ENCODE measurements at places on chromosomes 3 and 15.

GRCh38 chr15:93716615-93717231 is 514.6 kb upstream of the MCTP2 start:
- peak; percentile 35 for DNase-seq

DNA sequence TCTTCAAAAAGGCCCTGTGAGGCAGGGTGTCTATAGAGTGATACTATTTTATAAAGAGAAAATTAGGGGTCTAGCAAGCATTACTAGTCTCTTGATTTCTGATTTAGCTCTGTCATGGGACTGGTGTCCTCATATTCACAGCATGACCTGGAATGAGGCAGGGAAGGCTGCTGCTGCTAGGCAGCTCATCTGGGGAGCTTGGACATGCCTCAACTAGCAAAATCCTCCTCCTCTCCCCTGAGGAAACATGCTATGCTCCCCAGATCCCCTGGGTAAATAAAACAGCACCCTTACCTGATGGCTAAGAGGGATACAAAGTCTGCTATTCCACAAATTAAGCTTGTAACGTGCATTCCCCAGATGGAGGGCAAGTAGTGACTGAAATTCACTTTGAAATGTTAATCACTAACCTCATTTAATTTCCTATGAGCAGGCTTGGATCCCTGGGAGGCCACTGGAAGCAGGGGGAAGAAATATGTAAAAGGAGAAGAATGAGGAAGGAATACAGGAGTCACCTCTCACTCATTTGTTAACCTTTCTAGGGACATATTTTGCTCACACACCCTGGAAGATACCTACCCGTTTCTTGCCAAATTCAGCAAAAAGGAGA is 709.4 kb downstream of the SQOR start:
- DNase-seq: no peak

DNA sequence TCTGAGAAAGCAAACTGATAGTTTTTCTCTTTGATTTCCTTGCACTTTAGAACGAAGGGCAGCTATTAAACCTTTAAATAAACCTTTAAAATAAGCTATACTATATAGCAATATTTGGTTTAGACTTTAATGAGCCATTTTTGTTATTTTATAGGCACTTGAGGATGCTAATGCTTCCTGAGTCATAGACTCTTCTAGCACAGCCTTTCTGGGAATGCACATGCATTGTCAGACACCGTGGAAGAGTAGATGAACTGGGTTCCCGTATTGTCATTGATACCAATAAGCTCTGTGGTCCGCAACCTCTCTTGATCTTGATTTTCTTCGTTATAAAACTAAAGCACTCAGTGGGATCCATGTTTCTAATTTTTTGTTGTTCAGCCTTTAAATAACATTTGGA is 27.6 kb downstream of the CERS3 start:
- no peak for DNase-seq

DNA sequence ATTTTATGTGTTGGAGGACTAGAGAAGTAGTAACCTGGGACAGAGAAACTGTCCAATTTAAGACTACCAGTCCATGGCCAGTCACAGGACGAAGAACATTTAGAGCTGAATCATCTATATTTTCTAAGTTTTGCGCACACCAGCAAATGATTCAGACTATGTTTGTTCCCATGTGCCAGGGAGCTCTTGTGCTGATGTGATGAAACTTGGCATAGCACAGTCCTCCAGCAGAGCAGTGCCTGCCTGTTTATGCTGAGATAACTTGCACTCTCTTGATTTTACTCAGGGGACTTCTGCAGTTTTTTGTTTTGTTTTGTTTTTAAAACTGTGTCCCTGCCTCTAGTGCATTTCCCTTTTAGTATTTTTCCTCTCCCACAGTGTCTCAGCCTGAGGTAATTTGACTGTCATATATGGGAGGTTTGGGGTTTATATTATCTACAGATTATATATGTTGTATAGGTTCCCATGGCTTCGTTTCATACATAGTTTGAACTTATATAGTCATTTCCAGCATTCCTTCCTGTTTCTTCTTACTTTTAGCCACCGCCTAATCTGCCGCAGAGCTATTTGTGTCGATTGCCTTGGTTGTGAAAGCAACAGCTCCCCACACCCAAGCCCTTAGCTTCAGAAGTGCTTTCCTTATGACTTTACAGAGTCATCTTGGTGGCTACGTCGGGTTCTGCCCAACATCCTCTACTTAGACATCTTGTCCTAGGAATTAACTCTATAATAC is 45.5 kb downstream of the PPM1L start:
- DNase-seq: peak; percentile 32

DNA sequence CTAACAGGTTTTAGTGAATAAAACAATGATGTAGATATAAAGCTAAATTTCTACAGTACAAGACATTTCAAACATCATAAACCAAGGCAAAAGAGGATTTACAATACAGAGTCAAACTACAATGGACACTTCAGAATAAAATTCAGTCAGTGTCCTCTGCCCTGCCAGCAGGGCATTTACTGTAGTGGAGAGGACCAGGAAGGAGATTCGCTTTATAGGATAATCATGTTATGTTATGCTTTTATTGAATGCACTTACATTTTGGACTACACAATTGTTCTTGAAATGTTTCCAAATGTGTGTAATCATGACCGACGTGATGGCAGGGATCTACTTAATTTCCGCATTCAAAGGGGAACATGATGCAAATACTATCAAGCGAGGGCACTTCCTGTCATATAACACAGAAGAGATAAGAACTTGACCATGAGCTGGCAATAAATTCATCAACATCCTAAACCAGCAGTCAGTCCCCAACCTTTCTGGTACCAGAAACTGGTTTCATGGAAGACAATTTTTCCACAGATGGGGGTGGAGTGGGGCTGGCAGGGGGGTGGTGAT is 925.6 kb downstream of the FHIT start:
- no peak for DNase-seq

GRCh38 chr3:71026634-71027578 is 556.6 kb downstream of the FOXP1 start:
- no peak for DNase-seq

GRCh38 chr3:5690904-5691532 is 503.5 kb downstream of the EDEM1 start:
- no peak for DNase-seq

DNA sequence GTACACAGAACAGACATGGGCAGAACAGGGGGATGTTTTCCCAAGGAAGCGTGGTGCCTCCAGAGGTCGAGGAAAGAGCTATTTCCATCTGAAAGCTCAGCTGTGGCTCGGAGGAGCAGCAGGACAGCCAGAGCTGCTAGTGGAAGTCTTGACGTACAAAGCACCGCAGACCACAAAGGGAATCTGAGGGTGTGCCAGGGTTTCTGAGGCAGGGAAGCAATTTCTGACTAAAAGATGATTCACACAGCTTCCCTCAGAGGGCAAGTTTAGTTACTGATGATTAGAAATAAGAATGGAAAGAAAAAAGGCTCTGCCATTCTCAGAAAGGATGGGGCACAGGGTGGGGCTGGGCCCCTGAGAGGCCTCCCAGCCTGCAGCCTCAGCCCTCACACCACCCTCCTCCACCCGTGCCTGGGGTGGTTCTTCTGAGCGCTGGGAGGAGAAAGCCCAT is 45.8 kb upstream of the SEC13 start:
- DNase-seq: peak; percentile 61

DNA sequence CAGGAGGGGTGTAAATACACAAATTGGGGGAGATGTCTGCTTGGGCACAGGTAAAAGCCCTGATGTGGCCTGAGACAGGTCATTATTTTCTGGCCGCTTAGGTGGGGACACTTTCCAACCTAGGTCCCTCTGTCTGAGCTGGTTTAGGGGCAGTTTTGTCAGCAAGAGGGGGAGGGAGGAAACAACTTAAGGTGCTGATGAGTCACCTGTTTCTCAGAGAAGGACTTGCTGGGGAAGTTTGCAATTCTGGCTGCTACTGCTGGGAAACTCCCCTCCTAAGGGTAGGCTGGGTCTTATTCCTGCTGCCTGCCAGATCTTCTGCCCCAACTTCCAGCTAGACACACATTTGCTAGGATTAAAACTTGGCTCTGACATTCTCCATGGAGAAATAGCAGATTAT is 4.8 kb upstream of the RHOV start:
- no peak for DNase-seq

DNA sequence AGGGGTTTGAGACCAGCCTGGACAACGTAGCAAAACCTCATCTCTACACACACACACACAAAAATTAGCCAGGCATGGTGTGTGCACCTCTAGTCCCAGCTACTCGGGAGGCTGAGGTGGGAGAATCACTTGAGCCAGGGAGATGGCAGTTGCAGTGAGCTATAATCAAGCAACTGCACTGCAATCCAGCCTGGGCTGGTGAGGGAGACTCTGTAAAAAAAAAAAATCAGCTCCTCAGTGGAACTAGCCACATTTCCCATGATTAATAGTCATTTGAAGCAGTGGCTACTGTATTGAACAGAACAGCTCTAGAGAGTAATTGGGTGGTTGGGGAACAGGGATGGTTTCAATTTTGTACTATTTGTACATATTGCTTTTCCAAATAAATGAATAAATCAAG is 11.5 kb upstream of the FBXO40 start:
- DNase-seq: no peak

GRCh38 chr3:49377483-49377882 is 19.3 kb upstream of the GPX1 start:
- no peak for DNase-seq

GRCh38 chr3:177753451-177754155 is 556.3 kb upstream of the TBL1XR1 start:
- DNase-seq: peak; percentile 73

- no peak for DNase-seq
Observed at GRCh38 chr15:64979252-64979710, 10.4 kb downstream of the SPG21 start.

- DNase-seq: peak; percentile 88
Observed at GRCh38 chr15:66251790-66252684, 1.5 kb downstream of the MEGF11 start.

DNA sequence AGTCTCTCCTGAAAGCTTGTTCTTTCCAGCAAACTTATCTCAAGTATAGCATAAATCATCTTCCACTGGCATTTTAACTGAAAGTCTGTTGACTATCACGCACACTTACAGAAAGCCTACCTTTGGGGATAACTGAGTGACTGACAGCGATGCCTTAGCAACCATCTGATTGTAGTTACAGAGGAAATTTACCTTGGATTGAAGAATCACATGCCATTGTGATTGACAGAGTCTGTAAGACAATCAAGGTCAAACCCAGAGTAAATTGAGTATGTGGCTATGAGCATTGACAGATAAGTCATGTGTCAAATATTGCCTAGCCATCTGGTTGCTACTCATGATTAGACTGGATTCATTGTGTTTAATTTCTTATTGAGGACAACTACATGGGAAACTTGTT is 82.0 kb downstream of the CNTN4 start:
- DNase-seq: peak; percentile 37

DNA sequence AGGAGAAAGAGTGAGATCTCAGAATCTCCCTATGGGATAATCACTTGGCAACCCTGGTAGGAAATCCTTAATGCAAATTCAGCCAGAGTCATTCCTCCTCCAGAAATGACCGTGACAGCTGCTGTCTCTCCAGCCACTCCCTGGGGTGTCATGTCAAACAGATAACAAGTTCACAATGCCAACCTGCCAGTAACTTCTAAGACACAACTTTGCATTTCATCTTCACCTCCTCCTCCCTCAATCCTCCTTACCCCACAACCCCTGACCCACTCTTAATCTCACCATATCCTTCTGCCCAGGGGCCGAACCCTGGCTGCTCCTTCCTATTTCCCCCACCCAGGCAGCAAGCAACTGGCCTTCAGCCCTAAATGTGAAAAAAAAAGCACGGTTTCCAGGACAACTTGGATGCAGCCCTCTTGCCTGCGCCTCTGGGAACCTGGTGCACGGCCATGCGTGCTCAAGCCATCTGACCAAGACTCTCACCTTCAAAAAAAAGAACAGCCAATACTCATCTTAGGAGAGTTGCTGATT is 166.0 kb downstream of the NTRK3 start:
- DNase-seq: no peak

- no peak for DNase-seq
Observed at GRCh38 chr3:178960181-178960580, 111.4 kb downstream of the ZMAT3 start.

DNA sequence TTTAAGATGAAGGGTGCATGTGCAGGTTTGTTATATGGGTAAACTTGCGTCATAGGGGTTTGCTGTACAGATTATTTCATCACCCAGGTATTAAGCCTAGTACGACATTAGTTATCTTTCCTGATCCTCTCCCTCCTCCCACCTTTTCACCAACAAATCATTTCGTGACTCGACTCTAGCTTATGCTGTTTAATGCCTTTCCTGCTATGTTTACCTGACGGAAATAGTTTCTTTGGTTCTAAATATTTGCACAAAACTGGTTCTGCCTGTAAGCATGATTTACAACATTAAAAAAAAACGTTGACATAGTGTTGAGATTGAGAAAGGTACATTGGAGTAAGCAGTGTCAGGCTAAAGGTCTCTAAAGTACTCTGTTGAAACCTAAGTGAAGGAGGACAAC is 2.4 kb downstream of the GNL3 start:
- DNase-seq: no peak

GRCh38 chr15:69474291-69474690 is 21.7 kb downstream of the RPLP1 start:
- DNase-seq: no peak

GRCh38 chr3:102441832-102442231 is 7.0 kb downstream of the ZPLD1 start:
- DNase-seq: no peak

DNA sequence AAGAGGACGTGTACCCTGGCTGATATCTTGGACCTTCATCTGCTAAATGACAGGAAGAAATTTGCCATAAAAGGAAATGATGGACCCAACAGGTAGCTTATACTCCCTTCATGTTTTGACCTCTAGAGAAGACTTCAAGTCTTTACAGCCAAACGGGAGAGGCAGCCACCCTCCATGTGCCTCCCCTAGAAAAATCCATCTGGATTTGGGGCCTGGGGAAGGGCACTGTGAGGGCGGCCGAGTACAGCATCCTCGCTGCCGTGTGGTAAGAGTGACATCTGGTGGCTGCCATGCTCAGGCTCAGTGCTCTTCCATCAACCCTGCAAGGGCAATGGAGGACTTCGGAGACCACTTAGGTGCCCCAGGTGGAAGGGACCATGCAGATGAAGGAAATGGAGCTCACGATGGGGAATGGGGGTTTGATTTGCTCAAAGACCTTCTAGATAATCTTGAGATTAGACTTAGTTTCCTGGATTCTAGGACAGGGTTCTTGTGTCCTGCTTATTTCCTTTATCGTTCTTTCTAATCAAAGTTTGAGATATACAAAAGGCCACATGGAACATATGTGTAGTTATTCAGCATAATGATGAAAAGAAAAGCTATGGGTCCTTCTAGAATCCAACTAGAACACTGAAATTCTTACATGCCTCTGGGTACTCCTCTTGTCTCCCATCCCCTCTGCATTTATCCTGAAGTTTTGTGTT is 44.4 kb downstream of the AQP9 start:
- DNase-seq: peak; percentile 77

- no peak for DNase-seq
Observed at GRCh38 chr15:90603893-90604292, 74.2 kb downstream of the CRTC3 start.

GRCh38 chr3:104819333-104819732 is 547.4 kb upstream of the ALCAM start:
- no peak for DNase-seq

DNA sequence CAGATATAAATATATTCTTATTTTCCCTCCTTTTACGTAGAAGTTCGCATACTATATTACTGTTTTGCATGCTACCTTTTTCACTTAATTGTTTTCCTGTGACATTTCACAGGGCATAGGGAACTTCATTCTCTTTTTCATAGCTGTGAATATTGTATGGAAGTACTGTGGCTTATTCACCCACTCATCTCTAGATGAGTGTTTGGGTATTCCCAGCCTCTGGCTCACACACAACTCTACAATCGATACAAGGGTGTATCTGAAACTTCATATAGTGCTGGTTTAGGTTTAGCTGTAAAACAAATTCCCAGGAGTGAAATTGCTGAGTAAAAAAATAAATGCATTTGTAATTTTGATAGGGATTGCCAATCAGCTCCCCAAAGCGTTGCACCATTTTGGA is 55.3 kb upstream of the MAGI1 start:
- no peak for DNase-seq
